Fibroblast of skin of back (primary cell): ENCODE measurements at places on chromosomes 16 and 17.

- no peak for DNase-seq
Measured at GRCh38 chr16:69270395-69270794, 40.8 kb upstream of the VPS4A start.

DNA sequence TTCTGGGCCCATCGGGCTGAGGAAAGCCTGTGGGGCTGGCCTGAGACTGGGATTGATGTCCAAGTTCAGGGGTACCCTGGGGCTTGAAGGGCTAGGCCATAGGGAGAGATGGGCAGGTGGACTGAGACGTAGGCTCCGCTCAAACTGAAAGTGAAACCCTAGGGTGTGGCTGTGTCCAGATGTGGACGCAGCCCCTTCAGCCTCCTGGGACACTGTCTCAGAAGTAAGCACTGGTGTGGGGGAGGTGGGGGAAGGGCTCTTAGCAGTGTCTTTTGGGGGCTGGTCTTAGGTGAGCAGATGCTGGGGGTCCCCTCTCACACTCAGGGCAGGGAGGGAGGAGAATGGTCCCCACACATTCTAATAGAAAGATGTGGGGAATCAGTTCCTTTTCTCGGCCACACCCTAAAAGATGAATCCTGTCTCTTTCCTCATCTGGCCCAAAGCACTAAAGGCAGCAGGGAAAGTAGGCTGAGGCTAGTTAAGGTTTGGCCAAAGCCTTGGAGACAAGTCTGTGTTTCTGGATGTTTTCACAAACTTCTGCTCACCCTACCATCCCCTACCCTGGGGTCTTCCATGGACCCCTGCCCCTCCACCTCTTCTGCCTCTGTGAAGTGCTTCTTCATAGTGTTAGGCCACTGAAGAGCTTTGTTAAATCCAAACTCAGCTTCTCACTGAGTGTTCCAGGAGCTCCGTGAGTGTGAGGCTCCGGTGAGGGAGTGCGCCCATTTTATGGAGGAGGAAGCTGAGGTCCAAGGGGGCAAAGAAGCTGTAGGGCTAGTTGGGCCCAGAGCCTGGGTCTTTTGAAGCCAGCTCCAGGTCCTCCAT lies 5.6 kb downstream of the FMNL1 start:
- no peak for DNase-seq

DNA sequence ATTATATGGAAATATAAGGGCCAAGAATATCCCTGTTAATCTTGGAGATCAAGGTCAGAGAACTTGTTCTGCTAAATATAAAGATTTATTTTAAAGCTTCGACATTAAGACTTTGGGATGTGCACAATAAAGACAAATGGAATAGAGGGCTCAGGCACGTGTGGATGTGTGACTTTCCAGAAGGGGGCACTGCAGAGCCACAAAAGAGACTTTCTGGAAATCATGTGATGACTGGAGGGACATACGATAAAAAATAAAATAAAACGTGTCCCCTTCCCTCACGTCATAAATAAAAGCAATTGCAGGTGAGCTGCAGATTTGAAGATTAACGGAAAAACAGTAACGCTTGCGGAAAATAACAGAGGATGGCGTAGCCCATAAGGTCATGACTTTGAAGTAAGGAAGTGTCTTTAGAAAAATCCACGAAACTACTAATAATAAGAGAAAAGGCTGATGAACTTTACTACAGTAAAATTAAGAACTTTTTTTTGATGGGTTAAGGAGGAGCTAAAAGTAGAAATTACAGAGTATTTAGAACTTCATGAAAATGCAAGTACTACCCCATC lies 9.4 kb upstream of the ENGASE start:
- DNase-seq = peak; percentile 27

DNA sequence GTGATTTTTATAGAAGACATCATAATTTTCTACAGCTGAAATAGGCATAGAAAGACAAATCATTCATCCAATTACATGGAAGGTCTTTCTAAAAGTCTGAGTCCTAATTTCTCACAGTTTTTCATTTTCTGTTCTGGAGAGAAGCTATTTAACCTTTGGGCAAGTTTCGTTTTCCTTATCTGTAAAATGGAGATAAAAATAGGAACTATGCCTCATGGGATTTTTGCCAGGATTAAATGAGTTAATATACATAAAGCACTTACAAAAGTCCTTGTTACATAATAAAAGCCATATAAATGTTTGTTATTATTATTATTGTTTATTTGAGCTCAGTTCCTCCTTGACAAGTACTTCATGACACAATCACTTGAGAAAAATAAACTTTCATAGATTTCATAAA lies 121.4 kb downstream of the SKAP1 start:
- DNase-seq = no peak

GRCh38 chr17:61462719-61463315 lies 10.6 kb downstream of the TBX4 start:
- no peak for DNase-seq

DNA sequence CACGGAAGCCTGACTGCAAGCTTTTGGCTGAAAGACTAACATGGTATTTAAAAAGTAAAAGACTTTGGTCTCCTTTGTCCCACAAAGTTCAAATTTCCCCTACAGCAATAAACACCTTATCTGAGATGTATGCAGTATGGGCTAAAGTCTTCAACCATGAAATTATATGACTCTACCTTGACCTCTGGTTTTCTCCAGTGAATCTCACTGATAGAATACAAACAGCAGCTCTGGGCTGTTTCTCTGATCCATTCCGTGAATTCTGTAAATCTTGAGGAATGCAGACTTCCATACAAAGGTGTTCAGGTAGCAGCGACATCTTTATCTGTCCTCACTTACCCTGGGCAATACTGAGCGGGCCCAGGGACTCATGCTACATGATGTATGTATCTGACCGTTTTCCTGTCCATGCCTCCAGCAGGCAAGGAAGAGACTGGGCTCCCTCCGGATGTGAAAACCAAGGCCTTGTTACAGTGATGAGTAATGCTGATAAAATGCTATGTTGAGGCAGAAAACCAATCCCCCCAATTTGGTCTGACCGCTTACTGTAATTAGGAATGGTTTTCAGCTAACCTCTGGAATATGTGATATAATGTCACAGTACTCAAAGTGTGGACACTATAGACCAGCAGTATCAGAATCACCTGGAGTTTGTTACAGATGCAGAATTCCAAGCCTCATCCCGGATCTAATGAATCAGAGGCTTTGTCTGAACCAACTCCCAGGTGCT lies 589.8 kb downstream of the HS3ST4 start:
- no peak for DNase-seq
